ENCODE measurements at places on chromosomes 13 and 19. TPM values are rescaled to one million over a fixed set of nuclear protein-coding genes. Genes with fewer than 3 reads are reported as not detected.

- DNase-seq, result no peak
These were observed 113.7 kb upstream of the OXGR1 start for GRCh38 chr13:97107815-97108529.

- peak; percentile 81 for DNase-seq
These were observed 22.5 kb upstream of the ZNF429 start for GRCh38 chr19:21482863-21483276.

DNA sequence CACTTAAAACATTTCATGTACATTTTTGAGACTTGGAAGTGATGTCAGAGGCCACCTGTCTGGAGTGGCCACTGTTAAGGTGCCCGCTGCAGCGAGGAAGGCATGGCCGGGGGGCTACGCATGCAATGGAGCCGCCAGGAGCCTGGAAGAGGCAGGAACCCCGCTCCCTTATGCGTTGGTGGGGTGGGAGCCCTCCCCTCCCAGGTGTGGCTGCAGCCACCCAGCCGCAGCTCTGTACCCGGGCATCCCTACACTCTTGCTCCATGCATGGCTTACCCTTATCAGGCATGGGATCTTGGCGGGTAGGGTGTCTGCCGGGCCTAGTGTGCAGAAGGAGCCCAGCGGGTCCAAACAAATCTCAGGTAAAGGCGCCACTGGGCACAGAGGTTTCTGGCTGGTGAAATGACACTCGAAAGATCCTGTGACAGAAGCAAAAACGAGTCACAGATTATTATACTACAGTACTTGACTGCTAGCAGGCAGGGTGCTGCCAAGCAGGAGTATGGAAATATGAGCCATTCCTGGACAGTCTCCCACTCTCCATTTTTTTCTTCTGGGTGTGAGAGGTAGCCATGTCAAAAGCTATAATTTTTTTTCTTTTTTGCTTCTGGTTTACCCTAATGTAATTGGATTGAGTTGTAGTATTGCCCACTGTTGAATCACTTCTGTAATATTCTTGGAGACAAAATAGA is 1606.3 kb upstream of the MIR17HG start:
- DNase-seq, result no peak

DNA sequence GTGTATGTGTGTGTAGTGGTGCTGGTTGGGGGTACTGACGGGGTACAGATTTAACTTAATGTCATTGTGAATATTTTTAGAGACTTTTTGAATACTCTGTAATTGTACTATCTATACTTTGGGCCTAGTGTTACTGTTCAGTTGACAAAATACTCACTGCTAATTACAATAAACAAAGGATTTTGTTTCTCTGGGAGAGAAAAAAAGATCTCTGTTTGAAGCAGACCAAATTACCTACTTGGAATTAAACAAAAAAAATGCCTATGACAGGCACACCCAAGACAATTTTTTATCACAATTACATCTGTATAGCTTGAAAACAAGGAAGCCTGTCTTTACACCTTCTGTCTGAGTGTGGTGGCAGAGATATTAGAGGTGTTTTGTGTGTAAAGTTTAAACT is 45.1 kb downstream of the OLFM4 start:
- DNase-seq, result no peak

GRCh38 chr19:42207767-42208271 is 9.7 kb downstream of the DEDD2 start:
- DNase-seq, result peak; percentile 43

Gene ELAVL3
- not detected for total RNA-seq

Gene GPC6
- total RNA-seq, result not detected

Gene ZNF554
- total RNA-seq, result 2.0 TPM

Gene ZAR1L
- total RNA-seq, result not detected

Gene C13orf46
- total RNA-seq, result 1.5 TPM

Measured in activated CD4-positive, alpha-beta memory T cell treated with anti-CD3 and anti-CD28 coated beads for 36 hours (primary cell).